ENCODE measurements at places on chromosomes 16 and 17.
A peak's percentile ranks its signal among the peaks of the same experiment; 100 is the strongest.

DNA sequence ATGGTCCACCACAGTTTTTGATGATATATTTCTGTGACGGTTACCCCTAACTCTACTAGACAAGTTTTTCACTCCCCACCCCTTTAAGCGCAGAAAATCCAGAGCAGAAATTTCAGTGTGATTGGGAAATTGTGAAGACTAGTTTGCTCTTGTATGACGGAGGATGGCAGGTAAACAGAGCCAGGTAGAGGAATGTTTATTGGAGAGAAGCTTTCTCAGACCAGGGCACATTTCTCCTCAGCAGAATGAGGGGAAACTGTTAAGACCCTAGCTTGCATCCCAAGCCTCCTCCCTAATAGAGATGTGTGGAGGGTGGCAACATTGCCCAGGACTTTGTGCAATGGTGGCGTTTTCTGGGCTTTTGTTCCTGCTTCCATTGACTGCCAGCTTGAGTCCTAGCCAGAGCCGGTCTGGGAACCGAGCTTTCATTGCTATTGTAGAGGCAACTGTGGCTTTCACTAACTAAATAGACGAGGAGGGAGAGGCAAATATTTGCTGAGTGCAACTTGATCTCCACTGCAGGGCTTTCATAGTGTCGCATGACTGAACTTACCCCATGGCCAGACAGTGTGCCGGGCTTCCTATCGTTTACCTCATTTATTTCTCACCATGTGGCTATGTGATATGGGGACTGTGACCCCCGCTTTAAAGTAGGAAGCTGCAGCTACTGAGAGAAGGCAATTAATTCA is 159.6 kb upstream of the MPHOSPH6 start:
- DNase-seq: peak; percentile 76

- no peak for DNase-seq
Measured at GRCh38 chr17:74949455-74950115, 13.9 kb downstream of the OTOP3 start.

- no peak for DNase-seq
Measured at GRCh38 chr17:78057113-78057740, 71.3 kb downstream of the TMC6 start.

GRCh38 chr17:38600906-38601305 is 4.8 kb downstream of the SRCIN1 start:
- no peak for DNase-seq

DNA sequence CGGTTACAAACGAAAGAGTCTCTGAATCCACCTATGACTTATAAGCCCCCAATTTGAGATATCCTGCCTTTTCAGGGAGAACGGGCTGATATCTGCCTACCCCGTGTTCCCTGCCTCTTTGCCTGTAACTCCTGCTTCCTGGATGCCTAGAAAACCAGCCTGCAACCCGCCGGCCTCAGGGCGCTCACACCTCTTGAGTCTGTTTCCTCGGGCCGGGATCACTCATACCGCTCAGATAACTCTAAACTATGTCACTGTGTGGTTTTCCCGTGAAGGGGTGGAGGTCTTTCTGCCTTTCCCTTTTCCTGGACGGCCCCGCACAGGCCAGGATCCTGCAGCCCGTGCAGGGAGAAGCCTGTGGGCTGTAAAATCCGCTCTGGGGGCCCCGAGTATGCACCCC is 10.4 kb downstream of the RPUSD1 start:
- no peak for DNase-seq

DNA sequence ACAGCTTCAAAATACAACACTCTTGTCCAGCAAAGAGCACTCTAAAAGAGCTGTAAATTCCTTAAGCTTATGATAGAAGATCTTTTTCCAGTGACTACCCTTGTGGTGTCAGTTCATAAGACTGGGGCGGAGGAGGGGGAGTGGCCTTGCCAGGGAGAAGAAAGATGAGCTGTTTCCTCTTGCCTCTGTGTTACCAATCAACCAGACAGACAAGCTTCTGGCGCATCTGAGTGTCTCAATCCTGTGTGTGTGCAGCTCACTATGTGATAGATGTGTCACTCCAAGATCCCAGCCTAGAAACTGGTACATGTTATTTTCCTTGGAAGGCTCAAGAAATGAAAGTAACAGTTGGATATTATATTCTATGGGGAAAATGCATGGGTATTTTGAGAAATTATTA is 167.4 kb upstream of the CACNG3 start:
- no peak for DNase-seq

Measured in renal pelvis (tissue), 12 donors.